ENCODE measurements at places on chromosomes 16 and 17.

GRCh38 chr16:87550495-87550961 lies 51.8 kb upstream of the JPH3 start:
- DNase-seq: peak; percentile 69

DNA sequence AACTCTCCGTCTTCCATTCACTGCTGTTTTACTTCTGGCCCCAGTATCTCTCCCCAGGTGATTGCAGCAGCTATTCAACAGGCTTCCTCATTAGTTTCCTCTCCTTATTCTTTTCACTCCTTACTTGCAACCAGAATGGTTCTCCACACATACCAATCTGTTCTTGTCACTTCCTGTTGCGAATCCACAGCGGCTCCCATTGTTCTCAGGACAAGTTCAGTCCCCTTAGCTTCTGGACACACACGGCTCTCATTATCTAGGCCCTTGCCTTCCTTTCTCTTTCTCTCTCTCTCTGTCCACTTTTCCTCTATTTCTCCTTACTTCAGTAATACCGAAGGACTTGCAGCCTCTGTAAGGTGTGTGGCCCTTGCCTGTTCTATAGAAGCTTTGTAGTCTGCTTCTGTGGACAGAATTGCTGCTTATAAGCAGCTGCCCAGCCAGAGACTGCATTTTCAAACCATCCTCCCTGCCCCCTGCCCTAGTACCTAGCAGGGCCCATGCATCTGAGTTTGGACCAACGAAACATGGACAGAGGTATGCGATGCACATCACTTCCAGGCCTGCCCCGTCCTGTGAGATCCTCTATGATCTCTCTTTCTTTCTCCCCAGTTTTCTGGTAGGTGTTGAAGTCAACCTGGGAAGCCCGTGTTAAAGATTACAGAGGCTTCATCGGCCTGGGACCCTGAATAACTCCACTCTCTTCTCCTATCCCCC lies 45.7 kb downstream of the VAT1L start:
- no peak for DNase-seq

DNA sequence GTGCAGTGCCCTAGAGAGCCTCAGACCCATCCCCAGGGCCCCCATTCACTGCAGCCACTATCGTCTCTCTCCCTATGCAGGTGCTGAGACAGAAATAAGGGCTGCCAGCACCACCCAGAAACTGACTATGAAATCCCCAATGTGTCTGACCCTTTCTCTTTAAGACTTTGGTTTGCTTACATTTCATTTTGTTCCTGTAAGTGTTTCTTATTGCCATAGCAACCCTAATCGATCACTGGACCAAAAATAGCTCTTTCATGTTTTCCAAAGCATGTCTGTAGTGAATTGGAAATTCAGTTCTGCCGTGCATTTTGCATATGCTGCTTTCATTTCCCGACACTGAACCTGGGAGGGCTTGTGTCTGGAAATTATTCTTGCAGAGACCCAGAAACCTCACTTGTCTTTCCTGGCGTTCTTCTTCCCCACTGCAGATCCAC lies 148.7 kb upstream of the NOL11 start:
- no peak for DNase-seq

DNA sequence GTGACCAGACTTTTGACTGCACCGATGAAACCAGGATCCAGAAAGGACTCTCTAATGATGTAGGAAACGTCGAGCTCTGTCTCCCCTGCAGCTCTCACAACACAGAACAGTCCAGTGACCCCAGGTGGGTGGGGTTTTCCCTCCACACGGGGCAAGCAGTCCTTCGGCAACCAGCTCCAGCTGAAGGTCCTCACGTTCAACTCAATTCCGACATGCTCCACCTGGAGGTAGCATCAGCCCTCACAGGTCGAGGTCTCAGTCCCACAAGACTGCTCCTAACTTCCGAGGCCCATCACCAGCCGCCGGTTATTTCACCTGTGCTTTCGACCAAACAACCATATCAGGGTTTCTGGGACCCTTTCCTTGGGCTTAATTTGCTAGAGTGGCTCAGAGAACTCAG lies 28.2 kb downstream of the ITGAE start:
- DNase-seq: no peak

GRCh38 chr17:3952186-3952585 lies 12.1 kb downstream of the ATP2A3 start:
- no peak for DNase-seq

- DNase-seq: no peak
These were observed 9.2 kb downstream of the SP2 start for GRCh38 chr17:47905221-47905733.

GRCh38 chr17:57766318-57766943 lies 21.3 kb upstream of the CCDC182 start:
- no peak for DNase-seq

- DNase-seq: no peak
These were observed 40.7 kb downstream of the DNAJA2 start for GRCh38 chr16:46932802-46933201.

DNA sequence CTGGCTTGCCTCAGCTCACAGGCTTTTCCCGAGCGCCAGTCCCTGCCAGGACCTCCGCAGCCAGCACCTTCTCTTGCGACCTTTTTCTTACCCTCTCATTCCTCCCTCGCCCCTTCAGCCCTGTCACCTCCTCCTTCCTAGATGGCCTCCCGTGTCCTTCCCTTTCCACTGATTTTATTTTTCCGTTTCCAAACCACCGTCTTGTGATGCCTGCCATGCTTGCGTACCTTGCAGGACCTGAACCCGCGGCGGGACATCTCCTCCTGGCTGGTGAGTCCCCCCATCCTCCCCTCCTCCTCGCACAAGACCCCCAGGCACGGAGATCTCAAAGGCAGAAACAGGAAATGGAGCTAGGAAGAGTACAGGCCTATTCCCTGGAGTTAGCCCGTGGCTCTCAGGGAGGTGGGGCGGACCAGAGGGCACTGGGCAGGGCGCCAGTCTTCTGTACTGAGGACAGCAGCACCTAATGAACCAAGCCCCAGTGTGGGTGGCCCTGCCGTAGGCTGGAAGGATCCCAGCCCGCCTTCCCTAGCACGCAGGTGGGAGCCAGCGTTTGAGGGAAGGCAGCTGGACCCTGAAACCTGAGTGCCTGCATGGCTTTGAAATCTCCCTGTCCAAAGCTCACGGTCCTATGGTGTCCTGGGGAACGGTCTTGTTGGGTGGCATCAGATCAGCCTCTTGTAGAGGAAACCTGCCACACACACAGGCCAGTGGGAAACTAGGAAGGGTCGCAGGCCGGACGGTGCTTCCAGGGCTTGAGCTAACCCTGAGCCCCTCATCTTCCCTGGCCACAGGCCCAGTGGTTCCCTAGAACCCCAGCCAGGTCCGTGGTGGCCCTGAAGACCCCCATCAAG lies 612 bp downstream of the CISD3 start:
- DNase-seq: no peak

- no peak for DNase-seq
These were observed 490 bp downstream of the GID4 start for GRCh38 chr17:18039535-18040260.

- no peak for DNase-seq
These were observed 59.8 kb downstream of the AMFR start for GRCh38 chr16:56365552-56365951.

- no peak for DNase-seq
These were observed 46.1 kb upstream of the DNAJA2 start for GRCh38 chr16:47019568-47019967.

- DNase-seq: no peak
These were observed 3.5 kb upstream of the MRPL38 start for GRCh38 chr17:75908201-75908600.

- no peak for DNase-seq
These were observed 13.5 kb upstream of the ALOX15B start for GRCh38 chr17:8025176-8025911.

GRCh38 chr16:21590287-21590686 lies 9.1 kb upstream of the METTL9 start:
- no peak for DNase-seq

DNA sequence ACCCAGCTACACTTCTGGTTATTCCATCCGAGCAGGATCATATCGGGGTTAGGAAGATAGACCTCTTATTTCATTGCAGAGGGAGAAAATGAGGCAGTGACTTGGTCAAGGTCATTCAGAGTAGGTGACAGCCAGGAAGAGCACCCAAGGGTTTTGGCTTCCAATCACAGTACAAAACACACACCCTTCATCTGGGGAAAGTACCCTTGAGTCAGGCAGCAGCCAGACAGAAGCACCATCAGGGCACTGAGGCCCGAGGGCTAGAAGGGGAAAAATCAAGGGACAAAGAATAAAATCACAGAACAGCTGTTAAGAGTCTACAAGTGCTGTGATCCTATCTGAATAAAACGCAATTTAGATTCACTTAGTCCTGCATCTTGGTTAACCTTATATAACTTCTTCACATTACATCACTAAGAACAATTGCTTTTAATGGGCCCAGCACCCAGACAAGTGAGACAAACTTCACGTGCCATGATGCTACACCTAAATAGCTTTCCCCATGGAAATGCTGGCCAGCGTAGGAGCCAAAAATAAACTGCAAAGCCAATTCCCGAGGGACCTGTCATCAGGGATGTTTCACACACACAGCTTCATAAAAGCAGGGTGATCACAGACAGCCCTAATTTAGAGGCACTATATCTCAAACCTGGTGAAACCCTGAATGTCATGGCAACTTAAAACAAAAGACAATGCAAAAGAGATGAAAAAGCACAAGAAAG lies 4.9 kb downstream of the UBE2O start:
- no peak for DNase-seq

GRCh38 chr16:4283441-4283840 lies 10.6 kb upstream of the TFAP4 start:
- no peak for DNase-seq

DNA sequence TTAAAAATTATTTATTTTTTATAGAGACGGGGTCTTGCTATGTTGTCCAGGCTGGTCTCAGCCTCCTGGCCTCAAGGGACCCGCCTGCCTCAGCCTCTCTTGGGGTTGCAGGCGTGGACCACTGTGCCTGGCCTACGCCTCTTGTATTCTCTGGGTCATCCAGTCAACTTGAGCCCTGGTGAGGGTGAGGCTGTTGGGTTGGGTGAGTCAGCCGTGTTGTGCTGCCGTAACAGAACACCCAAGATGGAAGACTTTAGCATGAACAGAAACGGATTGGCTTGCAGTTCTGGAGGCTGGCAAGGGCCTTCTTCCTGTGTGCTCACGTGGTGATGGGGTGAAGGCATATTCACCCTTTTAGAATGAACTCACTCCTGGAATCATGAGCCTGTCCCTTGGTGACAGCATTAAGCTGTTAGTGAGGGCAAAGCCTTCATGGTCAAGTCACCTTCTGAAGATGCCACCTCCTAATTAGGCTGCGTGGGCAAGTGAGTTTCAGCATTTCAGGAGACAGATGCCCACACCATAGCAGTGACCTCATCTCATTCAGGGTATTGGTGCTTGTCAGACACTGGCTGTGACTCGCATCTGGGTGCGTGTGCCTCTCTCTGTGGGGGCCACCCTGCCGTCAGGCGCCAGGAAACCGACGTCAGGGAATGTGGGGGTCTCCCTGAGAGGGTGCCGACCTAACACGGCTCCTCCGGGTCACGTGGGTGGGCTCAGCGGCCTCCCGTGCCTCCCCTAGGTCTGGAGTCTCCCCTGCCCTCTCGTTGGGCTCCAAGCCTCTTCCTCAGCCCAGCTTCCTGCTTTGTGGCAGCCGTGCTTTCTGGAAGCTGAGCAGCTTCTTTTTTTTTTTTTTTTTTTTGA lies 49.8 kb downstream of the WDR45B start:
- DNase-seq: no peak

DNA sequence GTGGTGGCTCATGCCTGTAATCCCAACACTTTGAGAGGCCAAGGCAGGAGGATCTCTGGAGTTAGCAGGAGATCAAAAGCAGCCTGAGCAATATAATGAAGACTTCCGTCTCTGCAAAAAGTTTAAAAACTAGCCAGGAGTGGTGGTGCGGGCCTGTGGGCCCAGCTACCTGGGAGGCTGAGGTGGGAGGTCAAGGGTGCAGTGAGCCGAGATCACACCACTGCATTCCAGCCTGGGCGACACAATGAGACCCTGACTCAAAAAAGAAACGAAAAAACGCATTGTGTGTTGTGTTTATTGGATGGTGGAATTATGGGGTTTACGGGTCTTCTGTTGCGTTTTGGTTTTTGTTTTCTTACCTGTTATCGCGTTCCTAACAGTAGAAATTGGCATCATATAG lies 863 bp upstream of the DDX19A start:
- DNase-seq: no peak

DNA sequence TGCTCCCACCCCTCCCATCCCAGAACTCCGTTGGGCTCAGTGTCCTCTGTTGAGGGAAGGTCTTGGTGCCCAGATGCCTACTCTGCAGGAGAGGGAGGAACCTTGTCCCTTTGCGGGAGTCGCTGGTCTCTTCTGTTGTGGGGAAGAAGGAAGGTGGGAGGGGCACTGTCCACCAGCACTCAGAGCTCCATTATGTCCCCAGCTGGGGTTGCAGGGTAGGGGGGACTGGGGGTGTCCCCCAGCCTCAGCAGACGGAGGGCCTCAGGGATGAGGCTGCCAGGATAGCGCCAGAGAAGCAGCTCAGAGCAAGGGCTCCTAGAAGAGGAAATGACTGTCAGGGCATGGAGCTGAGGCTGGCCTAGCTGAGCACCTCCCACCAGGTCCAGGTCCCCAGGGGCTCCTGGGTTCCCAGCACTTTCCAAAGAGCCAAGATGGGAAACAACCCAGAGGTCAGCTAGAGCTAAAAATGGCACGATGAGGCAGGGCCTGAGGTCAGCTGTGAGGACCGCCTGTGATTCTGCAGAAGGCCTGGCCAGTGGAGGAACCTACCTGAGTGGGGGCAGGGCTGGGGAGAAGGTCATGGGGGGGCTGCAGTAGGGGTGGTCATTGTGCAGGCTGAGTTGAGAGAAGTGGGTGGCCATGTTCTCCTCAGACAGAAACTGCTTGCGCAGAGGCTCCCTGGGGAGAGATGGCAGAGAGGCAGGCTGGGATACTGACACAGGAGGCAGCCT lies 893 bp downstream of the HCFC1R1 start:
- DNase-seq: no peak

- no peak for DNase-seq
These were observed 35.2 kb upstream of the ATP2C2 start for GRCh38 chr16:84332975-84333684.

DNA sequence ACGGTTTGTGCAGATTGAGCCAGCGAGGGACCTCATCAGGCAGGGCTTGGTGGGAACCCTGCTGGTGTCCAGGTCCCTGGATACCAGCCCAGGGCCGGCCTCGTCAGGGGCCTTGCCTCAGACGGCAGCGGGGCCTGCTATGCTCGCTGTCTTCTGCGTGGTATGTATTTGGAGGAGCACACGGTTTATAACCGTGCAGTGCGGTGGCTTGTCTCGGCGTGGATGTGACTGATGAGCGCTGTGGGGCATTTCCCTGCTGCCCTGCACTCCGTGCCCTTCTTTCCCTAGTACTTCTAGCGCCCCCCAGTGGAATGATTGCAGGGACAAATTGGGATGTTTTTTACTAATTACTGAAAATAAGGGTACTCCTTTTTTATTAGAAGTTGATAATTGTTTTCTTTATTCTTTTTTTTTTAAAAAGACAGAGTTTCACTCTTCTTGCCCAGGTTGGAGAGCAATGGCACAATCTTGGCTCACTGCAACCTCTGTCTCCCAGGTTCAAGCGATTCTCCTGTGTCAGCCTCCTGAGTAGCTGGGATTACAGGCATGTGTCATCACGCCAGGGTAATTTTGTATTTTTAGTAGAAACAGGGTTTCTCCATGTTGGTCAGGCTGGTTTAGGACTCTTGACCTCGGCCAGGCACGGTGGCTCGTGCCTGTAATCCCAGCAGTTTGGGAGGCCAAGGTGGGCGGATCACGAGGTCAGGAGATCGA lies 15.3 kb downstream of the TBCD start:
- peak; percentile 27 for DNase-seq

- no peak for DNase-seq
These were observed 109.7 kb downstream of the RAP1GAP2 start for GRCh38 chr17:2905696-2906501.

GRCh38 chr17:44749076-44749979 lies 9.5 kb upstream of the ADAM11 start:
- no peak for DNase-seq

GRCh38 chr16:87851601-87852000 lies 17.7 kb downstream of the SLC7A5 start:
- no peak for DNase-seq

Data from naive thymus-derived CD8-positive, alpha-beta T cell (primary cell).